SW480 (cell line): ENCODE measurements at places on chromosomes 12 and 14.

DNA sequence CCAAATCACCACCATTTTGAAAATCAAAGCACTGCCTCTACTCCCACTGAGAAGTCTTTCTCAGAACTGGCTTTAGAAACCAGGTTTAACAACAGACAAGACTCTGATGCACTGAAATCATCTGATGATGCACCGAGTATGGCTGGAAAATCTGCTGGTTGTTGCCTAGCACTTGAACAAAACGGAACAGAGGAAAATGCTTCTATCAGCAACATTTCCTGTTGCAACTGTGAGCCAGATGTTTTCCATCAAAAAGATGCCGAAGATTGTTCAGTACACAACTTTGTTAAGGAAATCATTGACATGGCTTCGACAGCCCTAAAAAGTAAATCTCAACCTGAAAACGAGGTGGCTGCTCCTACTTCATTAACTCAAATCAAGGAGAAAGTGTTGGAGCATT, 115.0 kb upstream of the NPAS3 start:
- DNase-seq: no peak

GRCh38 chr12:7190268-7191055, 976 bp downstream of the PEX5 start:
- peak; percentile 34 for DNase-seq

- DNase-seq: no peak
These were observed 49.5 kb upstream of the KTN1 start for GRCh38 chr14:55530464-55530863.

DNA sequence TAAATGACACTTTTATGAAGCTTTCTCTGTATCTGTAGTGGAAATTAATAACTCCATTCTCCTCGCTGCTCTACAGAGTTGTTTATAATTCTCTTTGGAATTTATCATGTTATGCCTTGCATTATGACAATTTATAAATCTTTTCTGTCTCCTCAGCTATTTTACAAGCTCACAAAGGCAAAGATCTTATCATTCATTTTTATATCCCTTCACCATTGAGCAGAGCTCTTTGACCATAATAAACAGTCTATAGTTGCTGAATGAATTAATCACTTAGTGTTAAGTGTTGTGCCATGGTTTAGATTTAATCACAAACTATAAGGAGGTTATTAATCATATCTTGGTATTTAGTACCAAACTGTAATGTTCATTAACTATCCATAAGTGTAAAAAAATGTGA, 126.4 kb downstream of the NAV3 start:
- DNase-seq: no peak

- no peak for DNase-seq
These were observed 329.8 kb downstream of the PAWR start for GRCh38 chr12:79360936-79361335.
